ENCODE measurements at places on chromosomes 11 and 22.
A peak's percentile ranks its signal among the peaks of the same experiment; 100 is the strongest.

- H3K36me3 ChIP-seq, result no peaks in the 10 kb centered on the region
- H3K27me3 ChIP-seq, result no peaks in the 10 kb centered on the region
- no peaks in the 10 kb centered on the region for H3K4me1 ChIP-seq
- no peak overlapping the region for H3K27ac ChIP-seq
- no peak overlapping the region for H3K4me3 ChIP-seq
- DNase-seq, result no peak
Observed at GRCh38 chr11:13116491-13116890, 107.4 kb downstream of the RASSF10 start.

DNA sequence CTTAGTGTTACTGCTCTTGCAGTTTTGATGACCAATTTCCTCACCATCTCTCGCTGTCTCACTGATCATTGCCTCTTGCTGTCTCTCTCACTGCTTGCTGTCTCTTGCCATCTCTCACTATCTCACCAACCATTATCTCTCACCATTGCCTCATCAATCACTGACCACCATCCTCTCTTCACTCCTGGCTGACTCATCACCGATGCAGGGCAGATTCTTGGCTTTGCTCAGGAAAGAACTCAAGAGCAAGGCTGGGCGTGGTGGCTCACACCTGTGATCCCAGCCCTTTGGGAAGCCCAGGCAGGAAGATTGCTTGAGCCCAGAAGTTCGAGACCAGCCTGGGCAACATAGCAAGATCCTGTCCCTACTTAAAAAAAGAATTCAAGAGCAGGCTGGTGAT is 66.3 kb upstream of the SYN3 start:
- H3K27ac ChIP-seq, result no peak overlapping the region
- no peak for DNase-seq
- no peaks in the 10 kb centered on the region for H3K27me3 ChIP-seq
- no peaks in the 10 kb centered on the region for H3K4me1 ChIP-seq
- H3K36me3 ChIP-seq, result no peaks in the 10 kb centered on the region

- no peaks in the 10 kb centered on the region for H3K27me3 ChIP-seq
- H3K4me3 ChIP-seq, result no peak overlapping the region
- peaks cover 31% of the 10 kb centered on the region for H3K4me1 ChIP-seq
- no peaks in the 10 kb centered on the region for H3K36me3 ChIP-seq
- peak; percentile 97 for DNase-seq
Observed at GRCh38 chr11:33930317-33931021, 38.6 kb upstream of the LMO2 start.

- no peaks in the 10 kb centered on the region for H3K27me3 ChIP-seq
- no peaks in the 10 kb centered on the region for H3K4me1 ChIP-seq
Observed at GRCh38 chr11:10797531-10797930, 11.2 kb downstream of the EIF4G2 start.

DNA sequence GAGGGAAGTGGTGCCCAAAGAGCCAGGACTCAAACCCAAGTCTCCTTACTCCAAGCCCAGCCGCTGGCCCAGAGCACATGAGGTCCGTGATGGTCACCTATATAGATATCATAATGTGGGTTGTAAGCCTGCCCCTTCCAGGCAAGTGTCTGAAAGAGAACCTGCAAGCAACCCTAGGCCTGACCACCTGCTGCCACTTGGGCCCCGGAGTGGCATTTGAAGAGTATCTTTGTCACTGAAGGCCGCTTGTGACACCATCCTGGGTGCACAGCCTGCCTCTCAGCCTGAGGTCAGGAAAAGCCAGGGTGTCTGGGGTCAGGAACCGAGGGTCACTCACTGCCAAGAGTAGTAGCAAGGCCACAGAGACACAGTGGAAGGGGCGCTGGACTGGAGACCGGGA is 32.4 kb downstream of the OTOG start:
- no peaks in the 10 kb centered on the region for H3K27me3 ChIP-seq
- no peak overlapping the region for H3K27ac ChIP-seq
- no peaks in the 10 kb centered on the region for H3K4me1 ChIP-seq
- H3K36me3 ChIP-seq, result no peaks in the 10 kb centered on the region

DNA sequence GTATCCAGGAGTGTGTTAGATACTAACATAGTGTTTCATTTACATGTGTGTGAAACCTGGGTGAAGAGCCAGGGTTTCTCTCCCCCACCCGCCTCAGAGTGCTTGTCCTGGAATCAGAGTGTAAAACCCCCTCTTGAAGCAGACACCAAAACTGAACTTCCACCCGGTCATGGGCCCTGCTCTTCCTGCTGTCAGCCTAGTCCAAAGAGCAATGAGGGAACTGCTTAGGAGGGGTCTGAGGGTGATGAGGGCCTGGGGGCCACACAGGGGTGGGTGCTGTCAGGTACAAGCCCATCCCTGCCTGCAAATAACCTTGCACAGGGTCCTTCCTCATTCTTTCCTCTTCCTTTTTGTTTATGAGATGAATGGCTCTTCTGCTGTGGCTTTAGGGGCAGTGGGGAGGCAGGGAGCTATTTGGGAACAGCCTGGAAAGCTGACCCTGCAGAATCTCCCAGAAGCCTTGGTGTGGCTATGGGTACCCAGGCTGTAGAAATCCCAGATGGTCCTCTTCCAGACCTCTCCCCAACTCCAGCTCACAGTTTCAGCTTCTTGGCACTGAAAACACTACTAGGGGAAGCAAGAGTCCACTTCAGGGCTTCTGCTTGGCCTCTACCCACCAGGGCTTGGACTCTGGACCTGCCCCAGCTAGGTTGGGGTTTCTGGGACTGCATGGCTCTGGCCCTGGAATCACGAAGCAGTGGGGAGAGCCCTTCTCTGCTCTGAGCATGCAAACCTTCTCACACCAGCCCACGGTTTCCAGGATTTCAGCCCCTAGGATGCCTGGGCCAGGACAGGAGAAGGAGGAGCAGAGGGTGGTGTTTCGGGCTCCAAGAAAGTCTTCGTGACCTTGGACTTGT is 8.5 kb downstream of the BATF2 start:
- no peak overlapping the region for H3K27ac ChIP-seq
- no peak overlapping the region for H3K4me3 ChIP-seq
- no peaks in the 10 kb centered on the region for H3K36me3 ChIP-seq
- H3K4me1 ChIP-seq, result no peaks in the 10 kb centered on the region
- no peaks in the 10 kb centered on the region for H3K27me3 ChIP-seq
